PC-3 (cell line): ENCODE measurements at places on chromosomes 1 and 21. TPM values are rescaled to one million over a fixed set of nuclear protein-coding genes. Genes with fewer than 3 reads are reported as not detected.

DNA sequence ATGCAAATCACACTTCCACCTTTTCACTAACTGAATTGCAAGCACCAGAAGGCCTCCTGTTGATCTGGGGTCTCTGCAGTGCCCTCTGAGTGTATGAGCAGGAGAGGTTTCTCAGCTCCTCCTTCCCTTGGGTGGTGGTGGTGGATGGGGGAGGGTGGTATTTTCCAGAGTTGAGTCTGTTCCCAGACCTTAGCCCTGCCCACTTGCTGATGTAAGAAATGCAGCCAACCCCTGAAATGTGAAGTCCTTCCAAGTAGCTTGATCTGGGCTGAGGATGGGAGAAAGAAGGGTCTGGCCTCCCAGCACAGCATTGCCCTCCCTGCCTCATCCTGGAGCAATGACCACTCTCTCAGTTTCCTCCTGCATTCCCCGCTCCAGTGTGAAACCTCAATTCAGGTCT is 6.3 kb upstream of the FOXD2 start:
- no peak overlapping the region for H3K4me3 ChIP-seq
- no peaks in the 10 kb centered on the region for H3K27me3 ChIP-seq
- no peak overlapping the region for H3K27ac ChIP-seq
- H3K36me3 ChIP-seq: no peaks in the 10 kb centered on the region
- peaks cover 12% of the 10 kb centered on the region; the same call in 1 of the 2 replicates for H3K4me1 ChIP-seq

The DR1 gene
- total RNA-seq: 34.8 and 48.6 TPM in 2 replicates

- no peaks in the 10 kb centered on the region for H3K27me3 ChIP-seq
- H3K36me3 ChIP-seq: no peaks in the 10 kb centered on the region
- DNase-seq: no peak
- no peak overlapping the region for H3K27ac ChIP-seq
- H3K4me1 ChIP-seq: peaks cover 34% of the 10 kb centered on the region
- no peak overlapping the region for H3K4me3 ChIP-seq
These were observed 3.9 kb upstream of the SLC6A9 start for GRCh38 chr1:44034976-44035716.

GRCh38 chr21:29449306-29449950 is 150.7 kb downstream of the BACH1 start:
- no peaks in the 10 kb centered on the region for H3K4me1 ChIP-seq
- H3K27ac ChIP-seq: no peak overlapping the region
- H3K36me3 ChIP-seq: no peaks in the 10 kb centered on the region
- no peak for DNase-seq

- peaks cover 17% of the 10 kb centered on the region for H3K4me1 ChIP-seq
- no peaks in the 10 kb centered on the region for H3K27me3 ChIP-seq
- no peaks in the 10 kb centered on the region for H3K36me3 ChIP-seq
- no peak overlapping the region for H3K4me3 ChIP-seq
- DNase-seq: peak; percentile 35
- H3K27ac ChIP-seq: peak overlapping the region; percentile 15; the same call in 1 of the 2 replicates
These were observed 45.7 kb downstream of the PSMG1 start for GRCh38 chr21:39137248-39138178.

The RORC gene
- total RNA-seq: 0.26 TPM in 1 of 2 replicates, not detected in the other

GRCh38 chr1:29634324-29634723 is 398.0 kb downstream of the PTPRU start:
- H3K4me1 ChIP-seq: peaks cover 13% of the 10 kb centered on the region
- no peaks in the 10 kb centered on the region for H3K27me3 ChIP-seq
- H3K4me3 ChIP-seq: no peak overlapping the region

The CA14 gene
- not detected in 2 replicates for total RNA-seq

The KRTAP10-7 gene
- total RNA-seq: not detected in 2 replicates

DNA sequence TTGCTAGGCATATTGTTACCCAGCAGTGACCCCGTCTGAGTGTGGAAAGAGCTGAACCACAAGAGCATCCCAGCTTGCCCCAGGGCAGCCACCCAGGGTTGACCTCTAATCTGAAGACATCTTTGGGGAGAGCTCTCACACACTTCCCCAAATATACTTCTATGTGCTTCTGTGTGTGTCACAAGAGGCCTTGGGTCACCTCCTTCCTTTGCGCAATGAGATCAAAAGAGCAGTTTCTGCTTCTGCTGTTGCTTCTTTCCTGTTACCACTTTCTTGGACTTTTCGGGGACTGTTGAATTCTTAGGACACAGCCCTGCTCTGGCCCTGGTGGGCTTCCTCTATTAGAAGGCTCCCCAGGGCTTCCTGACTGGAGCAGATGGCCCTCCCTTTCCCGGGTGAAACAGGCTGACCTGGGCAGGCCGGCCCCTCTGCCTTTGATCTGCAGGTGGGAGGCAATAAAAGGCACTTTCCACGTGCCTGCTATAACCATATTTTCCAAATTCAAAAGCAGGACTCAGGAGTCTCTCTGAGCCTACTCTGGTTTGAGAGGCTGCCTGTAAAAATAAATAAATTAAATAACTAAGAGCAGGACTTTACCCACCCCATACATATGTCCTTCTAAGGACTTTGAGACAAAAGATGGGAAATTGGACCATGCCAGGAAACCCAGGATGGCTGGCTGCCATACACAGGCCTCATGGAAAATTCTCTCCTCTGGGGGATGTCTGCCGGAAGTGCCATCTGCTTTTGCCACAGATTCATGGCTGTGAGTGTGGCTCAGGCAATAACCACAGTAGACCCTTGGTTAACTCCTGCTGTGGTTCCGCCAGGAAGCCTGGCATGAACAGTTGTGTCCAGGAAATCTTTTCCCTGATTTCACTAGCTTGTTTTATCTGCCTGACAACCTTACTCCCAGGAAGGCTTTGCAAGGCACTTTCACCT is 28.3 kb upstream of the RCSD1 start:
- H3K4me1 ChIP-seq: no peaks in the 10 kb centered on the region
- no peak overlapping the region for H3K27ac ChIP-seq
- H3K36me3 ChIP-seq: no peaks in the 10 kb centered on the region
- H3K4me3 ChIP-seq: no peak overlapping the region
- H3K27me3 ChIP-seq: no peaks in the 10 kb centered on the region

DNA sequence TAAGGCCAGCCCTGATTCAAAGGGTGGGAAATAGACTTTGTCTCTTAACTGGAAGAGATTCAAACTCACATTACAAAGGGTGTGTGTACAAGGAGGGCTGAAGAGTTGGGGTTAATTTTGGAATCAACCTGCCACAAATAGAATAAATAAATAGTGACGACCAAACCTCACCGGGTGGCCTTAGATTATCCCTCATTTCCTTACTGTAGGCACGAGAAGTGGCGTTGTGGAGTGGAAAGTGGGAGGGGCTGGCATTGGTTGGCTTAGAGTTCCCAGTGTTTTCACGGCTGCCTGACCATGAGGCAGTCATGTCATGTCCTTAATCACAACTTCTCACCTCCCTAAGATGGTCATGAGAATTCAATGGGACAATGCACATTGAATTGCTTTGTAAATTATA is 21.3 kb upstream of the RUNX1 start:
- no peaks in the 10 kb centered on the region for H3K27me3 ChIP-seq
- H3K4me1 ChIP-seq: peaks cover 12% of the 10 kb centered on the region
- H3K27ac ChIP-seq: no peak overlapping the region
- no peaks in the 10 kb centered on the region for H3K36me3 ChIP-seq
- no peak overlapping the region for H3K4me3 ChIP-seq
- DNase-seq: no peak

The ERG gene
- total RNA-seq: not detected in 2 replicates

DNA sequence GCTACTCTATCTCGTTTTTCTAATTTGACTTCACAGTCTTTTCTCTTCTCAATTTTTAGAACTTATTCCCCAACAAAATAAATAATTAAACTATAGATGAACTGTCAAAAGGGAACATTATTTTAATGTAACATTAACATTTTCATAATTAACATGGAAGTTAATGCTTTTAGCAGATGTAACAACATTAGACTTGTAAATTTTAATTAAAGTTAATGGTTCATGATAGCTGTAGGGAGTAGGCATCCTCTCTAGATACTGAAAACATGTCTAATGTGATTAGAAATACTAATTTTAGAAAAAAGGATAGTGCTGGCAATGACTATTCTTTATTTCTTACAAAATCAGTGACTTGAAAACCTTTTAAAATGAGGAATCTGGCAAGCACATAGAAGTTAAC is 32.1 kb upstream of the NEK7 start:
- H3K27me3 ChIP-seq: no peaks in the 10 kb centered on the region
- H3K4me1 ChIP-seq: peaks cover 45% of the 10 kb centered on the region
- no peak for DNase-seq
- no peak overlapping the region for H3K27ac ChIP-seq
- H3K36me3 ChIP-seq: no peaks in the 10 kb centered on the region

- no peaks in the 10 kb centered on the region for H3K36me3 ChIP-seq
- no peak within 1 kb of the TSS for H3K27ac ChIP-seq
These were observed at the start of gene KCND3 for GRCh38 chr1:111989531-111990025. Gene KCND3, minus strand, starts transcription at chr1:111989668.

DNA sequence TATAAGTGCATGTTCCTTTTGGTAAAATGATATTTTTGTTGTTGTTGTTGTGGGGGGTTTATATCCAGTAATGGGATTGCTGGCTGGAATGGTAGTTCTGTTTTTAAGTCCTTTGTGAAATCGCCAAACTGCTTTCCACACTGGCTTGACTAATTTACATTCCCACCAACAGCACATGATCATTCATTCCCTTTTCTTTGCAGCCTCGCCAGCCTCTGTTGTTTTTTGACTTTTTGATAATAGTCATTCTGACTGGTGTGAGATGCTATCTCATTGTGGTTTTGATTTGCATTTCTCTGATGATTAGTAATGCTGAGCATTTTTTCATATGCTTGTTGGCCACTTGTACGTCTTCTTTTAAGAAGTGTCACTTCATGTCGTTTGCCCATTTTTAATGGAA is 188.5 kb upstream of the CHRM3 start:
- H3K4me1 ChIP-seq: no peaks in the 10 kb centered on the region
- no peaks in the 10 kb centered on the region for H3K27me3 ChIP-seq
- H3K36me3 ChIP-seq: no peaks in the 10 kb centered on the region
- no peak overlapping the region for H3K27ac ChIP-seq
- H3K4me3 ChIP-seq: no peak overlapping the region

The PTTG1IP gene
- 330 and 455 TPM in 2 replicates for total RNA-seq

- peaks cover 15% of the 10 kb centered on the region for H3K4me1 ChIP-seq
- H3K27ac ChIP-seq: no peak overlapping the region
- H3K36me3 ChIP-seq: no peaks in the 10 kb centered on the region
- peaks cover 14% of the 10 kb centered on the region for H3K27me3 ChIP-seq
These were observed 80.7 kb downstream of the VWA5B1 start for GRCh38 chr1:20371411-20371810.

- no peak overlapping the region for H3K4me3 ChIP-seq
- no peak for DNase-seq
- H3K36me3 ChIP-seq: no peaks in the 10 kb centered on the region
These were observed 29.4 kb upstream of the RAB3GAP2 start for GRCh38 chr1:220301630-220302029.

The ZNF695 gene
- 14.7 and 15.8 TPM in 2 replicates for total RNA-seq

GRCh38 chr1:71088645-71089287 is 7.9 kb upstream of the ZRANB2 start:
- no peaks in the 10 kb centered on the region for H3K27me3 ChIP-seq
- peak; percentile 84 for DNase-seq
- peaks cover 70% of the 10 kb centered on the region for H3K4me1 ChIP-seq
- peak overlapping the region; percentile 2; the same call in 1 of the 2 replicates for H3K4me3 ChIP-seq
- H3K36me3 ChIP-seq: no peaks in the 10 kb centered on the region

- H3K36me3 ChIP-seq: no peaks in the 10 kb centered on the region
- H3K4me1 ChIP-seq: 0 out of 2 replicates have a peak, but pooled peaks cover 2% of the 10 kb centered on the region
- no peak overlapping the region for H3K27ac ChIP-seq
These were observed 42.6 kb upstream of the ATP2B4 start for GRCh38 chr1:203584035-203584434.

DNA sequence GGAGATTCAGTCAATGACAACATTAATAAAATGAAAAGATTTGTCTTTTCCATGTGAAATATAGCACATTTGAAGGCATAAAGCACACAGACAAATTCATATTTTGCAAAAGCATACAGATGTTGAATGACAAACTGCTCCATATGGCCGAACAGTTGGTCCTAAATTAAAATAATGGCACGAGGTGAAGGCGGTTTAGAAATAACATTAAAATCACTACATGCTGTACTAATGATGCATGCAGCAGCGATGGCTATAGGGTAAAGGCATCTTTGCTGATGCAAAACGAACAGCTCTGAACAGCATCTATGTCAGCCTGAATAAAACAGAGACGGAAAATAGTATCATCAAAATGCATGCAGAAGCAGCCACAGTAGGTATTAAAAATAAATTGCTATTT is 102.6 kb downstream of the TTLL7 start:
- no peaks in the 10 kb centered on the region for H3K36me3 ChIP-seq
- H3K4me1 ChIP-seq: peaks cover 15% of the 10 kb centered on the region
- no peak overlapping the region for H3K27ac ChIP-seq
- H3K4me3 ChIP-seq: no peak overlapping the region
- no peak for DNase-seq

DNA sequence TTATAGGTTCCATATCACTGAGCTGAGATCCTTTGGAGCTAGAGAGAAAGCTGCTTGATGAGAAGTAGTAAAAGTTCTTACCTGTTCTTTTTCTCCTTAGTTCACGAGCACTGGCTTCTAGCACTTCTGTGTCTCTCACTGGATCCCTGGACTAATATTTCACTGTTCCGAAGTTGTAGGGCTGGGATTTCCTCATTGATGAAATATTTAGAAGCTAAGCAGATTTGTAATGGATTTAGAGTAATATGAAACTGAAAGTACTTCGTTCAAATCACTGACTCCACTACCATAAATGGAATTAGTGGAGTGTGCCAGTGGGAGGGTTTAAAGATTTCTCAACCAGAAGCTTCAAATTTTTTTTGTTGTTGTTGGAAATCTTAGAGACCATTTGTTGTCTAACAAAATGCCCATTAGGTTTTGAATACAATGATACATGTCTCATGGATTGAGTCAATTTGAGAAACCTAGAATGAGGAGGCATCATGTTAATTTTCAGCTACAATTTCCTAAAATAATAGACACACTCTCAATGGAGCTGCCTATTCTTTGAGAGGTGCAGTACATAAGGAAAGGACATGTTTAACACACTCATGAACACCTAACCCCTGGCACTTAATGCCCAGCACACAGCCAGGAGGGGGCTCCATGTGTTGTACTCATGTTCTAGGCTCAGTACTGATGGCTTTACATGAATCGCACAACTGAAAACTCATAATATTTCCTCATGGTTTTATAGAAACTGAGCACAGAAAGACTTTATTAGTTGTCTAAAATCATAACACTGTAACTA is at the start of gene GBP1:
Gene GBP1 (minus strand): TSS at position 130 of the 790 bp plus-strand sequence. CDS start 1,974 bp downstream, outside the sequence.
- peak within 1 kb of the TSS; percentile 53 for H3K4me3 ChIP-seq
- no peak within 1 kb of the TSS for H3K27ac ChIP-seq
- H3K4me1 ChIP-seq: peaks cover 6% of the 10 kb centered on the region; the same call in 1 of the 2 replicates
- no peaks in the 10 kb centered on the region for H3K27me3 ChIP-seq

The CGN gene
- 13.3 and 20.1 TPM in 2 replicates for total RNA-seq
